ENCODE measurements at places on chromosomes 1 and 21. TPM values are rescaled to one million over a fixed set of nuclear protein-coding genes. Genes with fewer than 3 reads are reported as not detected.

GRCh38 chr1:174789399-174789798 is 210.3 kb upstream of the CACYBP start:
- DNase-seq: no peak

- no peak for DNase-seq
Measured at GRCh38 chr1:193211539-193211938, 25.1 kb upstream of the B3GALT2 start.

DNA sequence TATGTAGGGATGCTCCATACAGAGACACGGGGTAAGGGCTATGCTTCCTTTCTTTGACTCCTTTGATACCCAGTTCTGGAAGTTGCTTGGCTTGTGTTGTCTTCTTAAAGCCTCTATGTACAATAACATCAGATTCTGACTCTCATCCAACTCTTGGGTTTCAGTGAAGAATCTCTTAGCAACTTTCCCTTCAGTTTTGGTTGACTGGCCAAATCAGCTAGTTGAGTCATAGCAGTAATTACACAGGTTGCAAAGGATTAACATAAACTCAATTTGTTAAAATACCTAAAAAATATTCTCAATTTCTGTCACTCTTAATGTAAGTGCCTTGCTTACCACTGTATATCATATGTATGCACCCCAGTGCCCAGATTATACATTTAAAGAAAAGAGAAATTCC is 9.2 kb downstream of the CD1E start:
- no peak for DNase-seq

- DNase-seq: no peak
Measured at GRCh38 chr1:200896531-200897196, 2.0 kb downstream of the INAVA start.

DNA sequence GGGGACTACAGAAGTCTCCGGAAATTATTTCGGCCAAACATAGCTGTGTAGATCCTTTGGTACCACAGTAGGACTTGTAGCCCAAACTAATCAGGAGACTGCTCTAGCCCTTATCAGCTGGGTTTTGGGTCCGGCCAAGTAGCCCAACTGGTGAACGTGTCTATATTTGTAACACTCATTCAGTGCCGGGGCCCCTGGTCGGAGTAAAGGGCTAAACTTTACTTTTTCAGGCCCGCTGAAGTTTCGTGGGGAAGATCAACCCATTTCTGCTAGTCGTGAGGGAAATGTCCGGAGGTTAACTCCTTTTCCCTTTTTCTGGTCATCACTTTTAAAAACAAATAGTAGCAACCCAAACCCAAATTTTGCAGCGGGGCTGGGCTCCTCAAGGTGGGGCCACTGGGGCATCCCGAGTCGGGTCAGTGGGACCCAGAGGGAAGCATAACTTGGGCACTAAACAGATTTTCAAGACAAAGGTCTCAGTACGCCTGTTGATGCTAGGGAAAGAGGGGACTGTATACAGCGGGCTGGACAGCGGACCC is 1.7 kb downstream of the LHX9 start:
- DNase-seq: no peak

DNA sequence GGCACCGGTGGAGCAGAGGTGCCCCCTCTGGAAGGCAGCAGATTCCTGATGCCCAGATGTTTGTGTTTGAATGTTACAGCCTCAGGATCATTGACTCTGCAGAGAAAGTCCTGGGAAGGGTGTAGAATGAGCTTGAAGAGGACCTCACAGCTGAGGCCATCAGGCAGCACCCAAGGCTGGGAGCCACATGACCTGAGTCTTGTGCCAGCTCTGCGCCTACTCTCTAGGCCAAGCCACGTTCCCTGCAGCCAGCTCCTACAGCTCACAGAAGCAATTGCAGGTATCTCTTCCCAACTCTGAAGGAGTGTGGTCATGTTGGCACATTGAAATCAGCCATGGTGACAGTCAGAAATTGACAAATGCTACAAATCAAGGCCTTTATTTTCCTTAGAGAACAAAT is 36.3 kb downstream of the GRHL3 start:
- no peak for DNase-seq

DNA sequence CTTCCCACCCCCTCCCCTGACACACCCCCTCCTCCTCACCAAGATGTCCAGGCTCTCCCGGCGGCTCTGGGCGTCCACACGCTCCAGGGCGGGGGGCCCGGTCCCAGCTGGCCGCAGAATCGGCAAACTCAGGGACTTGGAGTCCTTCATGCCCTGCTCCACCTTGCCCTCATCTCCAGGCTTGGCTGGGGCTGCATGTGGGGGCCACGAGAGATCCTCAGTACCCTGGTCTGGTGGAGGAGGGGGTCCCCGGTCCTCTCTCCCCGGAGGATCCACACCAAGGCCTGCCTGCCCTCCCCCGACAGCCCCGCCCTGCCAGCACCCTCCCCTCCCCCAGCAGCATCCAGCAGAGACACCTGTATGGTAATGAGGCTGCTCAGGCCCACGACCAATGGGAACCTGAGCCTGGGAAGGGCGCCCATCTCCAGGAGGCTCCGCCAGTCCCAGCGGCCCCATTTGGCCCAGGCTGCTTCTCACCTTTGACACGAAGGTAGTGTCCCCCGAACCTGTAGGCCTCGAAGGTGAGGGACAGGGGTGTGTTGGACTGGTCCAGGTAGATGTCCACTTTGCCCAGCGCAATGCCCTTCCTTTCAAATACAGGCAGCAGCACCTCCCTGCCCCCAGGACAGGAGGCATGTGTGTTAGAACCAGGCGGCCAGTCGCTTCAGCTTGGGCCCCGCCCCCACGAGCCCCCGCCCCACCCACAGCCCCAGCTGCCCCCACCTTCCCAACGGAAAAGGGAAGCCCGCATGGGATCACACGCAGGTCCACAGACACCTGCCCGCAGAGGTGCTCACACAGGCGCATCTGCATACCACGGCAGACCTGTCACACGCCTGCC is 8.2 kb upstream of the TNFRSF25 start:
- no peak for DNase-seq

- DNase-seq: no peak
Measured at GRCh38 chr21:31872452-31873274, at the start of gene HUNK. Gene HUNK (plus strand): TSS chr21:31873020. CDS start chr21:31873675, 655 bp downstream.

- no peak for DNase-seq
Measured at GRCh38 chr21:45359451-45360217, 45.3 kb upstream of the COL18A1 start.

DNA sequence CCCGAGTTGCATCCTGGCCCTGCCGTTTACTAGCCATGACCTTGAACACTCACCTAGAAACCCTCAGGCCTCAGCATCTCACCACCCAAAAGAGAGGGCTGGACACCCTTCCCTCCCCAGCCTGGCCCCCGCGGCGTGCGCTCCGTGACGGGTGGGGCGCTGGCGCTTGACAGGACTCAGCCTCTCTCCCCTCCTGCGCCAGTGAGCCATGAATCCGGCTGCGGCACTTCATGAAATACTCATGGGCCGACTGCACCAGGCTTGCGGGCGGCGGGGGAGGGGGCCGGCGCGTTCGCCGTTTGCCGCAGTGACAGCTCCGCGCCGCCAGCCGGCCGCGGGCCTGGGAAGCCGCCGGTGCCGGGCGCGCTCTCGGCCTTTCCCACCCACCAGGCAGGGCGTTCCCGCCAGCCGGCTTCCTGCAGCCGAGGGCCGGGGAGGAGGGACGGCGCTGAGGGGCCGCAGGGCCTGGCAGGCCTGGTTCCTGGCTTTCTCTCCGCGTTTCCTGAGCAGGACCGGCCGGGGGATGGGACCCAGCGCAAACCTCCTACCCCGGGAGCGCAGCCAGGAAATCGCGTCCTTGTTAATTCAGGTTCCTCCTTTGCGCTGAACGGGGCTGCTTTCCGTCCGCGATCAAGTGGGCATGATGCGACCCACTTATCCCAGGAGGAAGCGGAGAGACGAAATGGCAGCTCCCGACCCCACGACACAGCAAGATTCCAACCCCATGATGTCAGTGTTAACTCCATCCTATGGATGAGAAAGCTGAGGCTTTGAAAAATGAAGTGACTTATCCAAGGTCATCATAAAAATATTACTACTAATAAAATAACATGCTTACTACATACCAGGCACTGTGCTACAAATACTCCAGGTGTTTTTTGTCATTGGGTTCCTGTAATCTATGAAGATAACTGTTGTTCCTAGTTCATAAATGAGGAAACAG is 9.1 kb upstream of the LUZP1 start:
- DNase-seq: no peak

GRCh38 chr1:247357781-247358211 is 26.1 kb upstream of the ZNF496 start:
- DNase-seq: no peak

DNA sequence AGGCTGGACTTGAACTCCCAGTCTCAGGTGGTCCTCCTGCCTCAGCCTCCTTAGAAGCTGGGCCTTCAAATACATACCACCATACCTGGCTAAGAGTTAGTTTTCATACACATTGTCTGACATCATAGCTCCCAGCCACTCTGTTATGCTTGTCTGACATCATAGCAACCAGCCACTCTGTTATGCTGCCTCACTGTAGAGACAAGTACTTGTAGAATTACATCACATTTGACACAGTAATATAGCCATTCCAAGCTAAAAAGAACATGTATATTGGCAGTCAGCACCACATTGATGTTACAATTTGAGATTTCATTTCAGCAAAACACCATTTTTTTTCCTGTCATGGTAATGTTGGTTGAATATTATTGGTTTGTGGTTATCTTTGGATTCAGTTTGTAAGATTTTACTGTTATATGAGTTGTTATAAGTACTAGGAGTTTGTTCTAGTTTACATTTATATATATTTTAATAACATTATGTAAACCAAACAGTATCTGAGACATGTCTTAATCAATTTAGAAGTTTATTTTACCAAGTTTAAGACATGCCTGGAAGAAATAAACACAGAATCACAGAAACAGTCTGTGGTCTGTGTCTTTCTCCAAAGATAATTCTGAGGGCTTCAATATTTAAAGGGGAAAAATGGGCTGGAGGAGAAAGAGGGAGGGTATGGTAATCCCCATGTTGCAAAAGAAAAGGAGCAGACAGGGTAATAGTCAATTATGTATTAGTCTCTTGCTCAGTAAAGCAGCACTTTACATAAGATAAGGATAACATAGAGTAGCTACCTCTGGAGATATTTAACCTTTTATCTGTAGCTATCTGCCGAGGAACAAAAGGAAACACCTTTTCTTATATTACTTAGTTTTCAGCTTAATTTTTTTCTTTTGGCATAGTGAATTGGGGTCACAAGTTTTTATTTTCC is 43.0 kb downstream of the XPR1 start:
- no peak for DNase-seq

- DNase-seq: no peak
Measured at GRCh38 chr1:21572221-21572620, 63.0 kb downstream of the ALPL start.

- no peak for DNase-seq
Measured at GRCh38 chr1:195717651-195718050, 890.6 kb downstream of the KCNT2 start.

- DNase-seq: no peak
Measured at GRCh38 chr1:89732643-89733222, 88.1 kb upstream of the LRRC8D start.

DNA sequence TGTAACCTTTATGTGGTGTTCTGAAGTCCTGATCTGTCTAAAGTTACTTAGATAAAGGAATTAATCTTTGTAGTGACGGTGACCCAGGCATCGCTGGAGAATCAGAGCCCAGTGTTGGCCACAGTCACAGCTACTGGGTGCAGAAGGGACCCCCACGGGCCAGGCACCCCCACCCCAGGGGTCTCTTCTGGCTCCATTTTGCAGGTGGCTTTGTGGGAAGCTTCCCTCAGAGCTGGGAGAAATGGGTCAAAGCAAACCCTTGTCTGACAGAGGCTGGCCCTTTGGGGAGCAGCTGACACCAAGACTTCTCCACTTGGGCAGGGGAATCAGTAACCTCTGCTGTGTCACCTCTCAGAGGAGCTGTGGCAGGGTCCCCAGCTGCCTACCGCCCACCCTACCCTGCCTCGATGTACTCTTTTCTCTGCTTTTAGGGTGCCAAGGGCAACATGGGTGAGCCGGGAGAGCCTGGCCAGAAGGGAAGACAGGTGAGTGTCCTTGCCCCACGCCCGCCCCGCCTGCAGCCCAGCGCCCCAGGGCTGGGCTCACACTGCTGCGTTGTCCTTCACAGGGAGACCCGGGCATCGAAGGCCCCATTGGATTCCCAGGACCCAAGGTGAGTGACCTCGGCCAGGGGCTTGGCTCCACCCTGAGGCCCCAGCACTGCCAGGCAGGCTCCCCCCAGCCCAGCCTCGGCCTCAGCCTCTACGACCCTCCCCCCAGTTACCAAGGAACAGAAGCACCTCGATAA is 17.7 kb downstream of the COL6A2 start:
- no peak for DNase-seq

DNA sequence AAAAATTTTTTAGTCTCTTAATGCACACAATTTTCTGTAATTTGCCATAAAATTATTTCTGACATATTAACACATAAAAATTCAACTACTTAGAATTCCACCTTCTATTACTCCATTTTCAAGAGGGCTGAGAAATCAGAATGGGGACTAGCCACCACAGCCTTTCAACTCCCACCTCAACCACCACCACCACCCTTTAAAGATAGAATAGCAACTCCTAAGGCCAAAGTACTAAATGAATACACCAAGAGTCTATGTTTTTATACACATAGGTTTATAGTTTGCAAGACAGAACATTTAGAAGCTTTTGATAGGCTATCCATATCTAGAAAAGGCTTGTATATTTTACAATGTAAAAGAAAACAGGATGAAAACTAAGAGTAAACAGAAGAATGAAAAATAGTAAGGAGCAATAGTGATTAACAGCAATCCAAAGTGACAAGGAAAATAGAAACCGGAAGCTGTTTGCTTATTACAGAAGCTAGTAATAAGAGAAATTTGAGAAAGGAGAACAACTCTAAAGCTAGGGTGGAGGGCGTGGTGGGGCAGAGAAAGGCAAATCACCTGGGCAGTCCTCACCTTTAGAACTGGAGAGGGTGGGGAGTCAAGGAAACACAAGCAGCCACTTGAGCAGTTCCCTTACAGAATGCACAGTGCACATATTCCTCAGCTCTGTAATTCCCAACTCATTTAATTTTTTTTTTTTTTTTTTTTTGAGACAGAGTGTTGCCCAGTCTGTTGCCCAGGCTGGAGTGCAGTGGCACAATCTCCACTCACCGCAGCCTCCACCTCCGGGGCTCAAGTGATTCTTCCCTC is 27.7 kb downstream of the EPS15 start:
- no peak for DNase-seq

IL23R gene
- not detected for polyA plus RNA-seq

AIRE gene
- polyA plus RNA-seq: not detected

RNF223 gene
- 0.08 TPM for polyA plus RNA-seq

FNDC5 gene
- polyA plus RNA-seq: 194 TPM

NR0B2 gene
- not detected for polyA plus RNA-seq

CRNN gene
- not detected for polyA plus RNA-seq

STUM gene
- 13.5 TPM for polyA plus RNA-seq

KDF1 gene
- not detected for polyA plus RNA-seq

FCMR gene
- polyA plus RNA-seq: 1.2 TPM

BECN2 gene
- 0.56 TPM for polyA plus RNA-seq

WNT9A gene
- polyA plus RNA-seq: 11.2 TPM

TTLL10 gene
- 0.35 TPM for polyA plus RNA-seq

KRTAP19-3 gene
- polyA plus RNA-seq: not detected

ADCY10 gene
- 0.18 TPM for polyA plus RNA-seq

FAM167B gene
- 4.0 TPM for polyA plus RNA-seq

OR2M3 gene
- 0.01 TPM for polyA plus RNA-seq

EPS8L3 gene
- polyA plus RNA-seq: not detected

RGS8 gene
- polyA plus RNA-seq: 0.04 TPM

RGS16 gene
- 5.5 TPM for polyA plus RNA-seq

MYOG gene
- 442 TPM for polyA plus RNA-seq
